ENCODE measurements at places on chromosomes 7 and 10.

- no peak for DNase-seq
Observed at GRCh38 chr10:87862679-87863052, 667 bp downstream of the KLLN start.

- no peak for DNase-seq
Observed at GRCh38 chr7:16174253-16174652, 247.1 kb downstream of the CRPPA start.

- DNase-seq = no peak
Observed at GRCh38 chr7:85016286-85016685, 170.6 kb downstream of the SEMA3D start.

- DNase-seq = no peak
Observed at GRCh38 chr7:139647814-139648390, 124.4 kb downstream of the CLEC2L start.

- DNase-seq = no peak
Observed at GRCh38 chr10:108911814-108912541, 1011.3 kb downstream of the XPNPEP1 start.

GRCh38 chr7:30992414-30992813 lies 28.7 kb downstream of the GHRHR start:
- no peak for DNase-seq

DNA sequence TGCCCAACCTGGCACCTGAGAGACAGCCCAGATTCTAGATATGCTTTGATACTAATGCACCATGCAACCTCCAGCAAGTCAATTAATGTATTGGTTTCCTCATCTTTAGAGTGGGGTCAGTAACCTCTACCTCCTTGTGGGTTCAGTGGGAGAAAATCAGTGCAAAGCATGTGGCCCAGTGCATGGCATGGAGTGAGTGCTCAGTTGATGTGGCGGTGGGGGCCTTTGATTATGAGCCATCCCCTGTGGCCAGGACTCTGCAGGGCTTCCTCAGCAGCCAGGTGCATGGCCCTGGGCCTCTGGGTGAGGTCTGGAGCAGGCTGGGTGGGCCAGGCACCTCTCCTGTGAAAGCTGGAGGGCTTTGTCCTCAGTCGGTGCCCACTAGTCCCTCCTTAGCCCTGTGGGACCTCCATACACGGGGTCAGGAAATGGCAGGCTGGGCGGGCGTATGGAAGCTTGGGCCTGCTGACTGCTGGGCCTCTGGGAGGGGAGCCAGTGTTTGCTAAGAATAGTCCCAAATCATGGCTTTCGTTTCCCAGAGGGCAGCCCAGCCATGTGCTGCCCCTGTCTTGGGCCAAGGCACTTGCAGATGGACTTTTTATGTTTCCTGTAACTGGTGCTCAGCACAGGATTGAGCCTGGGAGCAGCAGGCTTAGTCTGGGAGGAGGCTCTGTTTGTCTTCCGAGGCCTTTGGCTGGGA lies 3.4 kb downstream of the PALD1 start:
- DNase-seq = no peak

- DNase-seq = no peak
Observed at GRCh38 chr7:47391726-47392125, 190.2 kb downstream of the TNS3 start.

GRCh38 chr7:39073432-39073831 lies 95.7 kb downstream of the POU6F2 start:
- no peak for DNase-seq

GRCh38 chr10:6133331-6134098 lies 44.7 kb downstream of the RBM17 start:
- DNase-seq = no peak

DNA sequence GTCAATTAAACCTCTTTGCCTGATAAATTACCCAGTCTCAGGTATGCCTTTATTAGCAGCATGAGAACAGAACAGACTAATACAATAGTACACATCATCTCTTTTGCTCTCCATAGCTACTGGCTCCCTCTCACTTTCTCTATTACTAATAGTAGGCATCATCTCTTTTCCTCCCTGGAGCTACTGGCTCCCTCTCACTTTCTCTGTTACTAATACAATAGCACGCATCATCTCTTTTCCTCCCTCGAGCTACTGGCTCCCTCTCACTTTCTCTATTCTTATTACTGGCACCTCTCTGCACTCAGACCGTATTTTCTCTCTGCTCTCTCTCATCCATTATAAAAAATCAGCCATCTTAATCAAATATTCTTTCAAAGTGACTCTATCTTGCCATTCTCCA lies 37.1 kb downstream of the SLC25A13 start:
- no peak for DNase-seq

GRCh38 chr7:45296748-45297147 lies 139.2 kb downstream of the RAMP3 start:
- no peak for DNase-seq

DNA sequence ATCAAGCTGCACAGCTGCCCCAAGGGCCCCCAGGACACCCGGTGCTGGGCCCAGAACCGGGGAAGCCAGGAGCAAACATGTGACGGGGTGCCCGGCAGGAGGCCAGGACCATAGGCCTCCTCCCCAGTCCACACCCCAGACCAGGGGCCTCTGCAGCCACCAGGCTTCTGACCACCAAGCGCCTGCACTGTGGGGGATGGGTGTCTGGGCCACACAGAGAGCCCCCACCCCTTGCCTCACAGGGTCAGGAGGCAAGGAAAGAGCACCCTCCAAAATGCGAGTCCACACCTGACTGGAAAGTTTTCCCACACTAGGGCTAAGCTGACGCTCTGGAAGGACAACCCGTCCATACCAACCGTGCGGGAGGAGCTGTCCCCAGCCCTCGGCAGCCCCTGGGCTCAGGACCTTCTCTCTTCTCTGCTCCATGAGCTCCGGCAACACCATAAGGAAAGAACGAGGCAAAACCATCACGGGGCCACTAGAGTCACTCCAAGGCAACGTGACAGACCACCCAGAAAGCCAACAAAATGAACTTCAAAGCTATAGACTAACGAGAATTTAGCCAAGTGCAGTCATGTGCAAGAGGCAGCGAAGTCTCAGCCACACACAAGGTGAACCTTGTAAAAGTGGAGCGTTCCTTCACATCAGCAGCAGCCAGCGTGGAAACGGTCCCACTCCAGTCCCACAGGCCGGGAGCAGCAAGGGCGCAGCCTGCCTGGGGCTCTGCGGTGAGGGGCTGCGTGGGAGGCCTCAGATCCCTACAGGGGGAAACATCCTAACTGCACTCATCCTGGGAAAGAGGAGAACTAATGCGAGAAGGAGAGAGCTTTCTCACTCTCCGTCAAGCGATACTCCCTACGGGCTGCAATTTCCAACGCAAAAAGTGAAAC lies 5.1 kb downstream of the STK32C start:
- DNase-seq = no peak

- DNase-seq = no peak
Observed at GRCh38 chr7:121872831-121873288, at the start of gene PTPRZ1. TSS of gene PTPRZ1 (plus strand) at chr7:121873161. CDS start at chr7:121873500, 339 bp downstream.

DNA sequence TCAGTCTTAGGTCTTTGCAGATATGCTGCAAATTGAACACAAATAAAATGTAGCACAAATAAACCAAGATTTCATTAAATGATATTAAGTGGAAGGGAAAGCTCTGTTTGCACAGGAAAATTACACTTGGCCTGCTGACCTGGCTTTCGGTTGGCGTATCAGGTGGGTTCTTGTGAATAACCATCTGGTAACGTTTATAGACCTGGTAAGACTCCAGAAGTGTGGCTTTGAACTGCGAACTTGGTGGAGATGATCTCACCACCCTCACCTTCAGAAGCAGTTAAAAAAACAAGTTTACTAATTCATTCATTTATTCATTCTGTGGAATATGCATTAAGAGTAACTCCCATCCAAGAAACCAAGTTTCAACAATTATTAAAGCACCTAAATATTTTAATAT lies 28.1 kb downstream of the ATE1 start:
- DNase-seq = no peak

DNA sequence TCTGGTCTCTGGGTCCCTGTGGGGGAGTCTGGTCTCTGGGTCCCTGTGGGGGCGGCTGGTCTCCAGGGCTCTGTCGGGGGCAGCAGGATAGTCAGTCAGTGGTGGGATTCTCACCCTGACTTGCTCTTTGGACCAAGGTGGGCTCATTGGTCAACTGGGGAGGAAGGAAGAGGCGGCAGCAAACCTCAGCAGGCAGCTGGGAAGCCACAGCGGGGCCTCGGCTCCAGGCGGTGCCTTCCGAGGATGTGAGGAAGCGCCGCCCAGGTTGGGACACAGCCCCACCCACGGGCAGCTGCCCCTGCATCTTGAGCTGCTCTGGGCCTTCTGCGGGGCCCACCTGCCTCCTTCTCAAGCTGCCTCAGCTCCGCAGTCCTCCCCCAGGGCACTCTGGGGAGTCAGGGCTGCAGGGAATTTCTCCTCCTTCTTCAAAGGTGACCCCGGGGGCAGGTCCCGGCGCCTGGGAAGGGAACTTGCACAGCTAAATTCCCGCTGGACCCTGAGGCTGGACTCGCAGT lies 20.4 kb upstream of the KNDC1 start:
- DNase-seq = no peak

- no peak for DNase-seq
Observed at GRCh38 chr10:113182154-113182553, 232.1 kb downstream of the TCF7L2 start.

DNA sequence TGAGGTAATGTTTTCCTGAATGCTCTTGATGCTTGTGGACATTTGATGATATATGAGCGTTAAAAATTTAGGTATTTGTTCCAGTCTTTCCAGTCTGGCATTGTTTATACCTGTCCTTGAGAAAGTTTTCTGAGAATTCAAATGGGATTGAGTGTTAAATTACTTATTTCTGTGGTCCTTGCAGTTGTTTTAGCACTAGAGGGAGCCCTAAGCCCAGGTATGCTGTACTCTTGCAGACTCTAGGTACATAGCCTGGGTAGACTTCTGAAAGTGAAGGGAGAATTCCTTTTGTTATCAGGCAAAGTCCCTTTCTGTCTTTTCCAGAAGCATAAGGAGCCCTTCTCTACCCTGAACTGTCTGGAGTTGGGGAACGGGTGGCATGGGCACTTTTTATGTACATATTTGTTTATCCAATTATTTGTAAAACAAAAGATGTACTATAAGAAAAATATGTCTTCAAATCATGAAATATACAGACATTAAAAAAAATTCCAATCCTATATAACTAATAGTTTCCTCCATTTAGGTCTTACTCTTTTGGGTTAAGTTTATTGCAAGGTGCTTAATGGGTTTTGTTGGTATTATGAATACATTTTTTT lies 262.1 kb downstream of the ATRNL1 start:
- no peak for DNase-seq

- DNase-seq = no peak
Observed at GRCh38 chr10:60842694-60843093, 64.4 kb downstream of the CDK1 start.

- no peak for DNase-seq
Observed at GRCh38 chr7:11133436-11133959, 159.8 kb downstream of the PHF14 start.

- DNase-seq = no peak
Observed at GRCh38 chr10:116260599-116260998, 12.4 kb downstream of the GFRA1 start.

- DNase-seq = no peak
Observed at GRCh38 chr10:114003161-114003941, 40.3 kb upstream of the ADRB1 start.

- DNase-seq = no peak
Observed at GRCh38 chr7:70582927-70583895, 548.7 kb upstream of the GALNT17 start.

- DNase-seq = no peak
Observed at GRCh38 chr10:77446700-77447099, 190.9 kb downstream of the KCNMA1 start.

- DNase-seq = no peak
Observed at GRCh38 chr10:22133749-22134624, 83.8 kb downstream of the EBLN1 start.

GRCh38 chr10:65861249-65861648 lies 1064.6 kb upstream of the LRRTM3 start:
- DNase-seq = no peak

- DNase-seq = no peak
Observed at GRCh38 chr10:110793128-110793812, 78.5 kb upstream of the PDCD4 start.

GRCh38 chr7:156473476-156474240 lies 166.9 kb upstream of the RNF32 start:
- no peak for DNase-seq

DNA sequence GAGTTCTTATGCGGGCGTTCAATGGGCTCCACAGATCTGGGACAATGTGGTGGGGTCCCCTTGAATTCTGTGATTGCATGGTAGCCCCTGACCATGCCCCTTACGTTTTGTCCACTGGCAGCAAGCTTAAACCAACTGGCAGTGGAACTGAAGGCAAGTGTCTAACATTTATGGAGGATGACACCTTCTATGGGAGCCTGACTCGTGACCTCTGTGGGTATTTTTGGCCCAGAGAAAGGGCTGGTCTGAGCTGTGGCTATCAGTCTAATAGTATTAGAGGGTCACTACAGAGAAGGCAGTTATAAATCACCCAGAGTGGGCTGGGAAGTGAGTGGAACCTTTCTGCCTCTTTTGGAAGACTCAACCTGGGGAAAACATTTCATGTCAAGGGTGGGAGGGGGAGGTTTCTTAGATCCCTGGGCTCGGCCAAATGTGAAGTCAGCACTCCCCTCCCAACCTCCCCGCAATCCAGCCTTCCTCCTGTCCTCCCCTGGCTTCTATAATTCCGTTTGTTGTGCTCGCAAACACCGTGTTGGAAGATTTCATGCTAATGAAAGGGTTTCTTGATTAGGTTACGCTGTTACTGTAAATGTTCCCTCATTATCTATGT lies 322.7 kb downstream of the RPS24 start:
- DNase-seq = no peak

- no peak for DNase-seq
Observed at GRCh38 chr7:2814186-2814945, 29.7 kb downstream of the GNA12 start.

- no peak for DNase-seq
Observed at GRCh38 chr10:83127942-83128575, 1011.2 kb upstream of the GHITM start.

DNA sequence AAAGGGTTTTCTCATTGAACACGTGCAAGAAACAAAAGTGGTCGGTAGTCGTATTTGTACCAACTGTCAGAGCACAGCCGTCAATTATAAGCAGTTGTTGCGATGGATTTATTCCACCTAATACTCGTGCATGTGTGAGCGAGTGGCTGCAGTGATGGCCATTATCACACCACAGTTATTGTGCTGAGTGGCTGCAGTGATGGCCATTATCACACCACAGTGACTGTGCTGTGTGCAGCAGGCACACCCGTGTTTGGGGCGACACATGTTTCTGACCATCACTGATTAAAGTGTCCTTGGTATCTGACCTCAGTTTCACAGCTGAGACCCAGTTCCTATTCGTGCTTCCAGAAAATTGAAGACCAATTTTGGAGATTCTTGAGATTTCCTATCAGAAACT lies 142.9 kb upstream of the PFKP start:
- no peak for DNase-seq

- DNase-seq = no peak
Observed at GRCh38 chr10:76618641-76619040, 1019.0 kb downstream of the KCNMA1 start.

- DNase-seq = no peak
Observed at GRCh38 chr7:22660732-22661131, 66.3 kb upstream of the IL6 start.

GRCh38 chr7:13850185-13850752 lies 139.2 kb downstream of the ETV1 start:
- DNase-seq = no peak

GRCh38 chr7:13742126-13742525 lies 247.3 kb downstream of the ETV1 start:
- no peak for DNase-seq
